PC-9 (cell line): ENCODE measurements at places on chromosomes 7 and 10. TPM values are rescaled to one million over a fixed set of nuclear protein-coding genes. Genes with fewer than 3 reads are reported as not detected.

DNA sequence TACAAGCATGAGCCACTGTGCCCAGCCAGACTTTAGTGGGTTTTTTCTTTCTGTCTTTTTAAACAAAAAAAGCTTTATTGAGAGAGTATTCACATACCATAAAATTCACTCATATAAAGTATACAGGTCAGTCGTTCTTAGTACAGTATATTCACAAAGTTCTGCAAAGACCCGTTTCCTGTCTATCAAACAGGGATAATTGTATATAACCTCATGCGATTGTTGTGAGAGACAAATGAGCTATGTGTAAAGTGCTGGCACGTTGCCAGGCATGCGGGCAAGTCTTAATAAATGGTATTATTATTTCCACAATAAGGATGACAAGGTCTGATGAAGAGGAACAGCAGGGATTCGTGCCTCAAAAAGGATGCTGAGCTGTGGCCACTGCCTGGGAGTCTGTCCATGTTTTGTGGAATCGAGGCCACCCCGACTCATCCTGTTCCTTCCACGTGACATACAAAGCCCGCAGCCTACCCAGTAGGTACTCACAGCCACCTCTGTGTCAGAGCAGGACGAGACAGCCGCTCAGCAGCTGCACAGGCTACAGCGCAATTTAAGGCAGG is 51.6 kb downstream of the SMKR1 start:
- H3K36me3 ChIP-seq = no peaks in the 10 kb centered on the region
- no peak overlapping the region for H3K4me3 ChIP-seq

GRCh38 chr7:99386584-99387238 is 12.2 kb downstream of the ARPC1B start:
- H3K4me3 ChIP-seq = no peak overlapping the region
- no peaks in the 10 kb centered on the region; the same call in 1 of the 2 replicates for H3K36me3 ChIP-seq
- no peaks in the 10 kb centered on the region for H3K27me3 ChIP-seq
- DNase-seq = no peak

DNA sequence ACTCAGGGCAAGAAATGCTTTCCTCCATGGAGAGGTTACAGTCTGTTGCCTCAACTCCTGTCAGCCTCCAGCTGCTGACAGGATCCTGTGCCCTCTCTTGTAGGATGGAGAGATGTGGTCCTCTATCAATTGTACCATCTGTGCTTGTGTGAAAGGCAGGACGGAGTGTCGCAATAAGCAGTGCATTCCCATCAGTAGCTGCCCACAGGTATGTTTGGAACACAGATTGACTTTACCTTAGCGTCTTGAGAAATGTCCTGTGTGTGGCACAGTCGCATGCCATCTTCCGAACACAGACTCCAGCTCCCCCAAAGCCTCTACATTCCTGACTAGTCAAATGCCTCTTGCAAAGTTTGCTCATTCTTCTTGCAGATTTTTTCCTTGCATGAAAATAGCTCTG is 152.6 kb downstream of the BMPER start:
- no peak overlapping the region for H3K27ac ChIP-seq
- no peak for DNase-seq
- H3K4me3 ChIP-seq = no peak overlapping the region
- no peaks in the 10 kb centered on the region for H3K36me3 ChIP-seq

Gene CPA2
- total RNA-seq = not detected in 2 replicates

DNA sequence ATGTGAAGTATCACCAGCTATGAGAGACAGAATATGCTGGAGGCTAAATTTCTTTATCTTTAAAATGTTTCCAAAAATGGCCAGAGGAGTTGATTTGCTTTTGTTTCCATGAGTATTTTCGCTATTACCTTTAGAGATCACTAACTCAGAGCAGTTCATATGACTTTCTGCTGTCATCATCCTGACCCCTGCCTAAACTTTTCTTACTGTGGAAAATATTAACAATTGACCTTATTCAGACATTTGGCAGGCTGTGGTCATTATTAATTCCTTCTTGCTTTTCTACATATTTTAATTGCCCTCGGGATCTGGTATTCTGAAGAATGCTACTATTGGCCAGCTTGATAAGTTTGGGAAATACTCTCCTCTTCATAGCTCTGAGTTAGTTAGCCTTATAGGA is 156.5 kb downstream of the EXOC4 start:
- H3K4me3 ChIP-seq = no peak overlapping the region
- H3K27ac ChIP-seq = no peak overlapping the region
- no peaks in the 10 kb centered on the region for H3K27me3 ChIP-seq
- no peaks in the 10 kb centered on the region for H3K36me3 ChIP-seq
- no peak for DNase-seq

GRCh38 chr7:98802088-98802780 is 67.6 kb downstream of the TMEM130 start:
- H3K36me3 ChIP-seq = no peaks in the 10 kb centered on the region
- peaks cover 16% of the 10 kb centered on the region for H3K4me1 ChIP-seq
- no peaks in the 10 kb centered on the region; the same call in 1 of the 2 replicates for H3K27me3 ChIP-seq

DNA sequence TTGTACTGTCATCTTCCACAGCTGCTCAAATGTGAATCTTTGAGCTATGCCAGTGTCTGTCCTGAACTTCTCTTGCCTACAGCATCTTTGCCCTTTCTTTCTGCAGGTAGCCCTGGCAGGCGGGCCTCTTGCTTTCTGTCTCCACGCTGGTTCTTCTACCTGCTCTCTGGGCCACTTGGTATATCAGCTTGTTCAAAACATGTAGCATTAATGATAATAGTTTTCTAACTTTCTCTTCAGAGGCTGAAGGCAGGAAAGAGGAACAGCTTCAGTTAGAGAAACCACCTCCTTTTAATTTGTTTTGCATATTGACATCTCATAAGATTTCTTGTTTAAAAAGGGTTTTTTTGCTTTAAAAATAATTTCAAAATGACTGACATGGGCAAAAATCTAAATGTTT is 923 bp upstream of the FGL2 start:
- H3K27ac ChIP-seq = no peak overlapping the region
- no peaks in the 10 kb centered on the region for H3K36me3 ChIP-seq
- DNase-seq = no peak
- no peaks in the 10 kb centered on the region for H3K27me3 ChIP-seq
- no peak overlapping the region for H3K4me3 ChIP-seq
- no peaks in the 10 kb centered on the region for H3K4me1 ChIP-seq

GRCh38 chr7:123341102-123341501 is 141.3 kb upstream of the SLC13A1 start:
- DNase-seq = no peak
- H3K36me3 ChIP-seq = no peaks in the 10 kb centered on the region
- no peaks in the 10 kb centered on the region for H3K4me1 ChIP-seq
- no peak overlapping the region for H3K4me3 ChIP-seq
- no peak overlapping the region for H3K27ac ChIP-seq
- no peaks in the 10 kb centered on the region for H3K27me3 ChIP-seq

GRCh38 chr10:7756360-7756992 is 31.3 kb downstream of the KIN start:
- no peak overlapping the region for H3K27ac ChIP-seq
- no peaks in the 10 kb centered on the region for H3K27me3 ChIP-seq
- DNase-seq = peak; percentile 9
- no peak overlapping the region for H3K4me3 ChIP-seq
- H3K4me1 ChIP-seq = no peaks in the 10 kb centered on the region
- H3K36me3 ChIP-seq = peaks cover 9% of the 10 kb centered on the region; the same call in 1 of the 2 replicates

DNA sequence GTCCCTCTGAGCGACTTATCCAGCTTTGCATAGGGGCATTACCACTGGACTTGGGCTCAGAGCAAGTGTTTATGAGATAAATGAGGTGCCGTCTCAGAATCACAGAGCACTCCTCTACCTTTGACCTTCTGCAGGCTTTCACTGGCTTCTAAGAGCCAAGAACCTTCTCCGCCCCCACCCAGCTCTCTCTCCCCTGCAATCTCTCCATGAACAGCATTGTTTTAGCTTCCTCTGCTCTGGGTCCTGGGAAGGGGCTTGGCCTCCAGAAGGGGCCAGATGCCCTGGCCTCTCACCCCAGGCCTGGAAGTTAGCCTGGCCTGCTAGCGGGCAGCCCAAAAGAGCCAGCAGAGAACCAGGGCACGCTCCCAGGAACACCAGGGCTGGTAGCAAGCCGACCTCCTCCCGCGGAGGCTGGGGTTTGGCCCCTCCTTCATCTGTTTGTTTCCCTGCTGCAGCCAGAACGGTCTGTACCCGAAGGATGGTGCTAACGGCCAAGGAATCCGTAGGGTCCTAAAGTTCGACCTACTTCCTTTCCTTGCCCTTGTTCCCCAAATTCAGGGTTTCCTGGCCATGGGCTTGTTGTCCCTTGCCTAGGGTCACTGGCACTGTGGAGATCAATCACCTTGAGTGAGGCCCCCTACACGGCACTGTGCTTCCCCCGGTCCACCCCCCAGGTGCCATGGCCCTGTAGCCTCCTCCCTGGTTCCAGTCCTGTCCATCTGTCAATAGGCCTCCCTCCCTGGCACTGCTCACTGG is 18.7 kb upstream of the DDIT4 start:
- DNase-seq = peak; percentile 59
- H3K27me3 ChIP-seq = no peaks in the 10 kb centered on the region
- no peak overlapping the region for H3K27ac ChIP-seq

Gene ING3
- total RNA-seq = 10.9 and 16.4 TPM in 2 replicates

Gene GPR37
- 1.8 and 1.9 TPM in 2 replicates for total RNA-seq

Gene LRRC18
- not detected in 2 replicates for total RNA-seq

Gene NOLC1
- total RNA-seq = 58.3 and 59.5 TPM in 2 replicates

Gene MOSPD3
- 38.1 and 38.8 TPM in 2 replicates for total RNA-seq

DNA sequence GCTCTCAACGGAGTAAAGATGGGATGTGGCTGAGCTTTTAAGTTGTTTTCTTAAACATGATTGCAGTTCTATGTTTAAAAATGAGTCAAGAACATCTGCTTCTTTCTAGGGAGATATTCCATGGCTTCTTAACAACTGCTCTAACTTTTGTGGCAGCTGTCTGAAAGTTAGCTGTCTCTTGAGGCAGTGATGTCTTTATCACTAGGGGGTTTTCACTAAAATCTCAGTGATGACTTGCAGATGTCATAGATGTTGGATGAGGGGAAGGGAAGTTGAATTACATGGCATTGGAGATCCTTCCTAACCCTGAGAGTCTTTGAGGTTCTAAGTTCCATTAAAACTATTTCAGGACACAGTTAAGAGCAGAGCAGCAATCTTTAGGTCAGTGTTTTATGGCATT is 43.5 kb downstream of the PRKG1 start:
- no peak overlapping the region for H3K4me3 ChIP-seq
- H3K27me3 ChIP-seq = no peaks in the 10 kb centered on the region
- H3K27ac ChIP-seq = no peak overlapping the region
- H3K4me1 ChIP-seq = no peaks in the 10 kb centered on the region

Gene SFTPA1
- not detected in 2 replicates for total RNA-seq

Gene WEE2
- not detected in 2 replicates for total RNA-seq

- H3K27ac ChIP-seq = no peak overlapping the region; the same call in 1 of the 2 replicates
- DNase-seq = no peak
- no peaks in the 10 kb centered on the region for H3K27me3 ChIP-seq
- H3K4me3 ChIP-seq = no peak overlapping the region
Measured at GRCh38 chr10:50402466-50402865, 151.2 kb upstream of the ASAH2 start.

DNA sequence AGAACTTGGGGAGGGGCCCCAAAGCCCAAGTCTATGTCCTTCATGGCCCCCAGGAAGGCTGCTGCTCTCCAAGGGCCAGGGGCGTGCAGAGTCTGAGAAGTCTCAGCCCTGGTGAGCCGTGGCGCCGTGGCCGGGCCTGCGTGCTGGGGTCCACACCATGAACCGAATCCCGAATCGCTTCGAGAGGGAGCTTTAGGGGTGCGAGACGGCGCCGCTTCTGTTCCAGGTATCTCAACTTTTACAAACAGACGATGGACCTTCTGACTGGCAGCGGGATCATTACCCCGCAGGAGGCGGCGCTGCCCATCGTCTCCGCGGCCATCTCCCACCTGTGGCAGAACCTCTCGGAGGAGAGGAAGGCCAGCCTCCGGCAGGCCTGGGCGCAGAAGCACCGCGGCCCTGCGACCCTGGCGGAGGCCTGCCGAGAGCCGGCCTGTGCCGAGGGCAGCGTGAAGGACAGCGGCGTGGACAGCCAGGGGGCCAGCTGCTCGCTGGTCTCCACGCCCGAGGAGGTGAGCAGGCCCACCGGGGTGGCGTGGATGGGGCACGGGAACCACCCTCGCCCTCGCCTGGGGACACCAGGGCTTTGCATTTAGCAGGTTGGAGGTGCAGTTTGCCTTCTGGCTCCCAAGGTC is 12.7 kb downstream of the STRA8 start:
- no peak overlapping the region for H3K27ac ChIP-seq
- no peak for DNase-seq
- H3K4me3 ChIP-seq = no peak overlapping the region
- H3K36me3 ChIP-seq = no peaks in the 10 kb centered on the region
- H3K27me3 ChIP-seq = 0 out of 2 replicates have a peak, but pooled peaks cover 3% of the 10 kb centered on the region

- peaks cover 46% of the 10 kb centered on the region for H3K36me3 ChIP-seq
- H3K4me3 ChIP-seq = no peak overlapping the region
- peaks cover 45% of the 10 kb centered on the region for H3K4me1 ChIP-seq
- no peaks in the 10 kb centered on the region for H3K27me3 ChIP-seq
Measured at GRCh38 chr10:80485076-80485945, 31.2 kb downstream of the TSPAN14 start.

DNA sequence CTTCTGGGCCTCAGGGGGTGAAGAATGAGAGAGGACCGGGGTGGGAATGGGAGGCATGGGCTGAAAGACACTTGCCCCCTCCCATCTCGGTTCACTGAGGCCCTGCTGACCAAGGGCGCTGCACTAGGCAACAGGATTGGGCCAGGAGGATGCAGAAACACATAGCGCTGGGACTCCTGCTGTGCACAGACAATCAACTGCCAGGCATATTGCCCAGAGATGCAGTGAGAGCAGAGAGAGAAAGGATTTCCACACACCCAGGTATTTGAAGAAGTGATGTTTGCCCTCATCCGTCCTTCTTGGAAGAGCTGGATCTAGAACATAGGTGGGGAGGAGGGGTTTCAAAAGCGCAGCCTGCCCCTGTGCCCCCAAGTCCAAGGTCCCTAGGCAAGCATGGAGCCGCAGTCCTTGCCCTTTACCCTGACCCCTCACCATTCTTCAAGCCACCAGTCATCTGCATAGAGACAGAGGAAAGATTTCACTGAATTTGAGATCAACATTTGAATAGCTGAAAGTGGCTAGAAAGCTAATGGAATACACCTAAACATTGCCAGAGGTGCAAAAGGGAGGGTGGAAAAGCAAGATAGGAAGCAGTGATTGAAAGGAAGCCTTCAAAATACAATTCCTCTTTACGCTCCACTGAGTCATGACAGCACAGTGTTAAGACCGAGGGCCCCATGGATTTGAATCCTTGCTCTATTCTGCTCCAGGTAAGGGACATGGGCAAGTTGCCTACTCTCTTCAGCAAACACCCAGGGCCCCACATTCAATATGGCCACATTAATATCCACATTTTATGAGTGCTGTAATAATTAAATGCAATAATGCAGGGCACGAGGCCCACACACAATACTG is 44.2 kb upstream of the TNS3 start:
- H3K36me3 ChIP-seq = no peaks in the 10 kb centered on the region
- DNase-seq = peak; percentile 32

Gene RSPH10B
- 0.80 TPM in 1 of 2 replicates, not detected in the other for total RNA-seq

DNA sequence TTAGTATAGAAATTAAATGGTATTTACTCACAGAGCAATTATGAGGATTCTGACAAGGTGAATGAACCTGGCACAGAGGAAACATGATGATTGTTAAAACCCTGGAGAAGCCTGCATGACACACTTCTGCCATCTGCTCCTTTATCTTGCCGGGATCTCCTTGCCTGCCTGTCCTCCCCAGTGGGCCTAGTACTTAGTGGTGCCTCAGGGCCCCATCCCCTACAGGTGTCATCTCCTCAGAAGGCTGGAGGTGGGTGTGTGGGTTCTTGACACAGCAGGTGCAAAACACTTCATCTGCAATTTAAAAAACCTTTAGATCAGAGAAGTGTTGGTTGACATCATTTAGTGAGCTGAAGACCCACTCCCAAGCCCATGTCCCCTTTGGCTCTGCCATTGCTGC is 261.2 kb downstream of the ADRA2A start:
- no peak overlapping the region for H3K4me3 ChIP-seq
- no peaks in the 10 kb centered on the region for H3K4me1 ChIP-seq
- DNase-seq = no peak
- H3K36me3 ChIP-seq = no peaks in the 10 kb centered on the region
- H3K27ac ChIP-seq = no peak overlapping the region
